Ovary (tissue), 10 donors: ENCODE measurements at places on chromosomes 2 and 18.

- DNase-seq, result no peak
- H3K27ac ChIP-seq, result no peak overlapping the region
- H3K36me3 ChIP-seq, result no peaks in the 10 kb centered on the region
- H3K4me3 ChIP-seq, result no peak overlapping the region
These were observed 224.9 kb downstream of the VAPA start for GRCh38 chr18:10138719-10139118.

DNA sequence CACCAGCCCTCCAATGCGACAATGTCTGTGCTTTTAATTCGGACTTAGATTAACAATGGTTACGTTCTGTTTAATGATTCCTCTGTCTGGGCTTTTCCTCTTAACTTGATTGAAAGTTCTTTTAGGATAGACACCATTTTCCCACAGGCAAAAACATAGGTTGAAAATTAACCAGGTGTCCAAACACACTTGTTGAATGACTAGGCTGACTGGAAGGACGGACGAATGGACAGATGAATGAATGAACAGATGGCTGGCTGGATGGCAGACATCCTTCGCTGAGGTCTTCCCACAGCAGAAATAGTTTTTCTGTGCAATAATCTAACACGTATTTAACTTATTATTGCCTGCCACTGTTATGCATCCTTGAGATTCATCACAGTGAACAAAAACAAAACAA is 298.8 kb downstream of the SRBD1 start:
- no peaks in the 10 kb centered on the region for H3K36me3 ChIP-seq
- no peak for DNase-seq
- H3K4me1 ChIP-seq, result no peaks in the 10 kb centered on the region
- H3K27me3 ChIP-seq, result no peaks in the 10 kb centered on the region

GRCh38 chr2:19140463-19141208 is 217.8 kb downstream of the OSR1 start:
- H3K36me3 ChIP-seq, result no peaks in the 10 kb centered on the region
- no peak overlapping the region for H3K27ac ChIP-seq
- H3K4me1 ChIP-seq, result no peaks in the 10 kb centered on the region
- no peak overlapping the region for H3K4me3 ChIP-seq

- no peak overlapping the region for H3K27ac ChIP-seq
- no peak for DNase-seq
- peaks cover 9% of the 10 kb centered on the region for H3K4me1 ChIP-seq
- H3K36me3 ChIP-seq, result no peaks in the 10 kb centered on the region
- H3K27me3 ChIP-seq, result no peaks in the 10 kb centered on the region
These were observed 101.9 kb upstream of the MCFD2 start for GRCh38 chr2:47017541-47017940.

GRCh38 chr2:102753563-102754159 is 8.2 kb upstream of the TMEM182 start:
- no peak for DNase-seq
- H3K4me3 ChIP-seq, result no peak overlapping the region
- H3K36me3 ChIP-seq, result no peaks in the 10 kb centered on the region
- no peaks in the 10 kb centered on the region for H3K27me3 ChIP-seq

GRCh38 chr18:59268127-59268720 is 5.0 kb downstream of the RAX start:
- no peak for DNase-seq
- H3K27me3 ChIP-seq, result no peaks in the 10 kb centered on the region
- no peaks in the 10 kb centered on the region for H3K4me1 ChIP-seq
